ENCODE measurements at places on chromosomes 3 and 15.
A peak's percentile ranks its signal among the peaks of the same experiment; 100 is the strongest.

GRCh38 chr15:84816694-84817465 lies at the start of gene ALPK3:
Gene ALPK3, plus strand, starts transcription at chr15:84817356. Its CDS starts 97 bp downstream, at chr15:84817453.
- DNase-seq: no peak

GRCh38 chr15:57544848-57545480 lies 46.7 kb upstream of the MYZAP start:
- no peak for DNase-seq

GRCh38 chr3:155676252-155676981 lies 68.5 kb downstream of the PLCH1 start:
- no peak for DNase-seq

DNA sequence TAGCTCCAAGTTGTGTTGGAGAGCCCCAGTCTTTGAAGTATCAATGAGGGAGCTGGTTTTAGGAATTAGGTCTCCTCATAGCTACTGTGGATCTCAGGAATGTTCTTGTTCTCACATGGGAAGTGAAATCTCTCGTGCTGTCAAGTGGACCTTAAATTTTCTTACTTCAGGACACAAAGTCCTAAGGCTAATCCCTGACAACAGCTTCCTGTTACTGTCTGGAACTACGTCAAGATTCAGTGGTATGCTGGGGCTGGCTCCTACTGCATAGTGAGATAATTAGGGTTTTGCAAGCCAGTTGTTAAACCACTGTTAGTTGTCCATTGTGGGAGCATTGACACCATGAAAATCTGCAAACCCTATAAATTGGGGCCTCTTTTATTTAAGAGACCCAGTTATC lies 22.8 kb downstream of the MESP1 start:
- DNase-seq: no peak

DNA sequence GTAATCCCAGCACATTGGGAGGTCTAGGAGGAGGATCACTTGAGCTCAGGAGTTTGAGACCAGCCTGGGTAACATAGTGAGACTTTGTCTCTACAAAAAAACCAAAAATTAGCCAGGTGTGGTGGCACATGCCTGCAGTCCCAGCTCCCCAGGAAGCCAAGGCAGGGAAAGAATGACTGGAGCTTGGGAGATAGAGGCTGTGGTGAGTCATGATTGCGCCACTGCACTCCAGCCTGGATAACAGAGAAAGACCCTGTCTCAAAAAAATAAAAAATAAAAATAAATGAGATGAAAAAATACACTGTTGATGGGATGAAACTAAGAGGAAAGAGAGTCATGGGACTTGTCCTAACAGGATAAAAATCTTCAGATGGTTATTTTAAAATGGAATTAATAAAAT lies 137.6 kb downstream of the IMPG2 start:
- DNase-seq: no peak

DNA sequence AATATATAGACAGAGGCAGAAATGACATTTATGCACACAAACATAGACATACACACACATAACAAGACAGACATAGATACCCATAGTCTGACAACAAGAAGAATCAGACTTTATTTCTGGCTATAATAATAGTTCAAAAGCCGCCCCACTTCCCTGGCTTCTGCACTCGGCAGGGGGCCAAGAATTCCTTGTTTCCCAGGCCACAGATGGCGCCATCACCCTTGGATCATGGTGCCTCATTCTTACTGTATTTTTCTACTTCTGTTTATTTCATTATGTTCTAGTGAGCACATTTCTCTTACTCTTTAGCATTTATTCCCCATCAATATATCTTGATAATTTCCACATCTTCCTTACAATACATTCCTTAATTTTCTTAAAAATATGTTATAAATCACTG lies 387.5 kb downstream of the NLGN1 start:
- no peak for DNase-seq

DNA sequence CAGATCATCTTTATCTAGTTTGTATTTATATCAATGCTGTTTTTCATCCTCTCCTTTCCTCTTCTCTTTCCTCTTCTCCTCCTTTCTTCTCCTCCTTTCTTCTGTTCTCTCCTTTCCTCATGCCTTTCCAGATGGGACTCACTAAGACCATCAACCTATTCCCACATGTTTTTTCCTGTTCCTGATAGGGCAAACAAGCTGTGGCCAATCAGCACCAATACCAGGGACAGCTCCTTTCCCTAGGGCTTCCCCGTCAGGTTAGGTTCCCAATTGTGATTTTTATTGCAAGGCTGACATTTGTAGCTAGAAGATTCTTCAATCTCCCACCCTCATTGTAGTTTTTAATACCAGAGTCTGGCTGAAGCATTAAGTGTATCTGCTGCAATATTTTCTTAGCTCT lies 76.3 kb upstream of the COL8A1 start:
- no peak for DNase-seq

DNA sequence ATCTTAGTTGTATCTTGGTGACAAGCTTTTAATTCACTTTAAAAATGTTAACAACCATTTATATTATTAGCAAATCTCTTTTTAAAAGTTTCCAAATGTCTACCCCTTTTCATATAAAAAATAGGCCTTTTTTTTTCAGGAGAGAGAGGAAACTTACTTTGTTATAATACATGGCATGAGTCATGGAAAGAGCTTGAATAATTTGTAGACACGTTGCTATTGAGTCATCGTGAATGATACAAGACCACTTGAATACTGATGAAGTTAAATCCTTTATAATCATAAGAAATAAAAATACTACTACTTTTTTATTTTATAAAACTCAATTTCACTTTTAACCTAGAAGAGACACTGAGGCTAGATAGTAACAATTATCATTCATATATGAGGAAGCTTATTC lies 70.3 kb upstream of the BBX start:
- DNase-seq: no peak

GRCh38 chr15:65824031-65824743 lies 32.1 kb upstream of the DENND4A start:
- peak; percentile 52 for DNase-seq

GRCh38 chr3:136196064-136196400 lies at the start of gene MSL2:
Gene MSL2, minus strand, starts transcription at chr3:136196335. Its CDS starts 1,222 bp downstream, at chr3:136195113.
- no peak for DNase-seq

- DNase-seq: no peak
Observed at GRCh38 chr15:39327005-39327730, 253.7 kb upstream of the THBS1 start.

DNA sequence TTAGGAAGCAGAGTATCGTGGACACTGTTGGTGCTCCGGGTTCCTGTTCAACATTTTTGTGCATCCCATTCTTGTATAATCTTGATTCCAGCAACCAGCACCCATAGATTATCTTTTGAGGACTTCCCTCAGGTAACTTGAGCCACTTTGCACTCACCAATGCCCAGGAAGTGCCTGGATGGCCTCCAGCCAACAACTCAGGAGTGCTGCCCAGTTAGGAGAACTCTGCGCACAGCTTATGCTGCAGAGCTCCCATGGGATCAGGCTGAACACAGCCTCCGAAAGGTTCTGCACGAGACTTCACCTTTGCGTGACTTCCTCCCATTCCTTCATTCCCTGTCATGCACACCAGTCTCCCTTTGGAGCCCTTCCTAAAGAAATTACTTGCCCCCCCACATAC lies 64.3 kb upstream of the LRRN1 start:
- no peak for DNase-seq

DNA sequence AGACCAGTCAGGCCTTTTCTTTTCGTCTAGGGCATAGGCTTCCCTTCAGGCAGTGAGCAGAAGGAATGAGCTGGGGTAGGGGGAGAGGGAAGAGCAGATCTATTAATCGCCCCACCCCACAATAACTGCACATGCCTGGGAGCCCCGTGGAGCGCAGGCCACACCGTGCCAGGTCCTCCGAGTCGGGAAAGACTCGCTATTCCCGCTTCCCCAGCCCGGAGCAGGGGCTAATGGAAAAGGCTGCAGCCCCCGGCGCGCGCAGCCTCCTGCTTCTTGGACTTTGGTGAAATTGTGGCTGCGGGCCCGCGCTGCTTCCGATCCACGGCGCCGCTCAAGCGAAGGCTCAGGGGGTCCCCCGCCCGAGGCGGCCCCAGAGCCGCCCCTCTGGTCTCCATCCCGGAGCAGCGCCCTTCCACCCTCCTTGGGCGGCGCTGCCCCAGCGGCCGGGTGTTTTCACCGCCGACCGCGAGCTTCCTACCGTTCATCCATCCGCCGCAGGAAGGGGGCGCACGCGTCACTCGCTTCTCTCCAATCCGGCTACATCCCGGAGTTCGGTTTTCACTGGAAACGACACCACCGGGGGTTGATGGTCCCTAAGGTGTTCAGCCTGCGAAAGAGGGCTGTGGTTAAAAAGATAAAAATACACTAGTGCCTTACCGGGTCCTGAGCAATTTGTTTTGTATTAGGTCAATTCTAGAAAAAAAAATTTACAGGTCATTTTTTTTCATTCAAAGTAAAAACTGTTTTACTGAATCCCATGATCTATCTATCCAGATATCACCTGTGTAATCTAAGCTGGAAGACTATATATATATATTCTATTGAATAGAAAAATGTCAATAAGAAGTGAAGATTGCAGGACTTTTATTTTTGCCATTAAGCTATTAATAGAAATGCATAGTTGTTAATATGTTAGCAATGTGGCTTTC lies 4.4 kb upstream of the SYNM start:
- DNase-seq: peak; percentile 86

DNA sequence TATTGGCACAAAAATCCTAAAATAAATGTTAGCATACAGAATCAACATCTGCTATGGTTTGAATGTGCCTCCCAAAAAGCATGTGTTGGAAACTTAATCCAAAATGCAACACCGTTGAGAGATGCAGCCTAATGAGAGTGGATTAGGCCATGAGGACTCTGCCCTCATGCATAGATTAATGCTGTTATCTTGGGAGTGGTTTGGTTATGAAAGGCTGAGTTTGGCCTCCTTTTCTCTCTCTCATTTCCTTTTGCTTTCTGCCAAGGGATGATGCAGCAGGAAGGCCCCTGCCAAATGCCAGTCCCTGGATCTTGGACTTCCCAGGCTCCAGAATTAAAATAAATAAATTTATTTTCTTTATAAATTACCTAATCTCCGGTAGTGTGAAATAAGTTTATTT lies 49.4 kb downstream of the SYNM start:
- DNase-seq: no peak

DNA sequence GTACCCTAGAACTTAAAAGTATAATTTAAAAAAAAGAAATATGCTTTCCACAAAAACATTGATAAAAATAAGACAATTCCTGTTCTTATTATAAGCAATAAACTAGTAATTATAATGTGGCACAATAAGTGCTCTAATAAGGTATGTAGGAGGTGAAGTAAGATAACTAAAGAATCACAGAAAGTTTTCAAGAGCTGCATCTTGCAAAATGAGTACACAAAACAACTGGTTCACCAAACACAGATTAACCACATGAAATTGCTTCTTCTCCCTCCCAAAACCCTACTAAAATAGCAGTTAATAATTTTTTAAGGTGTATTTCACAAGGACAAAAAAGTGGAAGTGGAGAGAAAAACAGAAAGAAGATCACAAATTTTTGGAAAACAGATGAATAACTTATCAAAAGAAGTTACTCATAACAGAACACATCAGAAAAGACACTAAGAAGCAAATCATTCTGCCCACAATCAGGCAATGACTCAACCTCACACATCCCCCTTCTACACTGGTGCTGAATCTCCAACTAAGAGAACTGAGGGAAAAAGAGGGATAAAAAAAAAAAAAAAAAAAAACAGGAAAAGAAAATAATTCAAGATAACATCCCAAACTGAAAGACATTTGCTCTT lies 64.2 kb downstream of the TBC1D5 start:
- DNase-seq: no peak

GRCh38 chr3:104992676-104993075 lies 374.0 kb upstream of the ALCAM start:
- DNase-seq: no peak

DNA sequence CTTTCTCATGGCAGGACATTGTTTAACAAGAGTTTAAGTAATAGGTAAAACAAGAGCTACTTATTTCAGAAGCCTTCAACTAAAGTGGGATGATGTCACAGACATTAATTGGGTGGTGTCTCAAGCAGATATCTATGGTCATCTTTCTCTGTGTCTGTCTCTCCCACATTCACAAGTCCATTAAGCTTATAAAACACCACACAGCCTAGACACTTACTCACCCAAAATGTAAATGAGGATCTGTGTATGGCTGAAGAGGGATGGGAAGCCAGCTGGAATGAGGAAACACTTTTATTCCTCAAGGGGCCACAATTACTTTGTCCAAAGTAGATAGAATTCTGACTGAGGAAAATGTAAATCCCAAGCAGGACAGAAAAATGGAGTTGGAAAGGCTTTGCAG lies 183.8 kb downstream of the THRB start:
- DNase-seq: no peak

- peak; percentile 99 for DNase-seq
Observed at GRCh38 chr15:70344666-70345065, 246.9 kb upstream of the TLE3 start.

GRCh38 chr15:63839722-63840121 lies 6.0 kb upstream of the HERC1 start:
- no peak for DNase-seq

- DNase-seq: no peak
Observed at GRCh38 chr3:149152420-149152819, 23.0 kb downstream of the HPS3 start.

- peak; percentile 19 for DNase-seq
Observed at GRCh38 chr15:40891810-40892446, 2.3 kb upstream of the VPS18 start.

DNA sequence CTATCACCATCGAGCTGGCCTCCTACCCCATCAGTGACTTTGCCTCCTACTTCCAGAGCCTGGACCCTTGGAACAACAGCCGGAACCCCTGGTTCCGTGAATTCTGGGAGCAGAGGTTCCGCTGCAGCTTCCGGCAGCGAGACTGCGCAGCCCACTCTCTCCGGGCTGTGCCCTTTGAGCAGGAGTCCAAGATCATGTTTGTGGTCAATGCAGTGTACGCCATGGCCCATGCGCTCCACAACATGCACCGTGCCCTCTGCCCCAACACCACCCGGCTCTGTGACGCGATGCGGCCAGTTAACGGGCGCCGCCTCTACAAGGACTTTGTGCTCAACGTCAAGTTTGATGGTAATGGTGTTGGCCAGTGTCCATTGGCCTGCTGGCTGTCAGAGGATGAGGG lies 6.1 kb downstream of the GRM2 start:
- DNase-seq: no peak

Data from NCI-H1105 (cell line).